ENCODE measurements at places on chromosomes 12 and 14.

DNA sequence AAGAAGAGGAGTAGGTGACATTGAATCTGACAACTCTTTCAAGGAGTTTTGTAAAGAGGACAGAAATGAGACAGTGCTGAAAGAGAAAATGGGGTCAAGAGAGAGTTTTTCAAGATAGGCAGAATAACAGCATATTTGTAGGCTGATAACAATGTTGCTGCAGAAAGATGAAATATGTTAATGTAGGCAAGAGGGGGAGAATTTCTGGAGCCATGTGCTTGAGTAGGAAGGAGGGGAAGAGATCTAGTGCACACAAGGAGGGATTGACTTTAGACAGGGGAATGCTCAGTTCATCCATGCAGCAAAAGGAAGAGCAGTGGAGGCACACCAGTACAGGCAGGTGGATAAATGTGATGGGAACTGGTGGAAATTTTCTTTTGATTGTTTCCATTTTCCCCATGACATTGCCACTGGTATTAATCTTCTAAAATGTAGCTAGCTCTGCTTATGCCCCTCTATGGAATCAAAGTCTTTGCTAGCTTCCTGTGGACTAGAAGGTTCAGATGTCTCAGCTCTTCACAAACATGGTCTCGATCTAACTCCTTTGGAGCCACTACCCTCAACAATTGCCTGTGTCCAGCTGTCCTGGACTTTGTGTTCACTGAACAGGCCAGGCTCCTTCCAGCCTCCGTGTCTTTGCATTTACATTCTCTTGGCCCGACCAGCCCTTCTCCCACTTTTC, 9.1 kb downstream of the PROX2 start:
- DNase-seq: no peak

GRCh38 chr12:122874081-122874480, 21.8 kb downstream of the VPS37B start:
- no peak for DNase-seq

DNA sequence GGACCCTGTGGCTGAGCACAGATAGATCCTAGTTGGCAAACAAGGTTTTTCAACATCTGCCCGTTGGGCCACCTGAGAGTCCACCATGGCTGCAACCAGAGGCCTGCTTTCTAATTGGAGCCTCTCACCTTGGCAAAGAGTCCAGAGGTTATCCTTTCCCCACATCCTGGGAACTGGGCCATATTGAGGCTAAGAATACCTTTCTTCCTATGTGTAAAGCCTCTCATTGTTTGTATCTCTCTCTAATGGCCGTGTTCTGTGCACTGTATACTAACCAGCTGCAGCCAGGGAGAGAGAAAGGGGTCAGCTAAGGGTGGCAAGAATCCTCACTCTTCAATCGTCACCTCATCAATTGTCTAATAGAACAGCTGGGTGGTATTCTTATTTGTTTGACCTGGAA, 79.1 kb upstream of the ST8SIA1 start:
- DNase-seq: no peak

- DNase-seq: no peak
Measured at GRCh38 chr14:105860615-105861580, 334.5 kb downstream of the TMEM121 start.

DNA sequence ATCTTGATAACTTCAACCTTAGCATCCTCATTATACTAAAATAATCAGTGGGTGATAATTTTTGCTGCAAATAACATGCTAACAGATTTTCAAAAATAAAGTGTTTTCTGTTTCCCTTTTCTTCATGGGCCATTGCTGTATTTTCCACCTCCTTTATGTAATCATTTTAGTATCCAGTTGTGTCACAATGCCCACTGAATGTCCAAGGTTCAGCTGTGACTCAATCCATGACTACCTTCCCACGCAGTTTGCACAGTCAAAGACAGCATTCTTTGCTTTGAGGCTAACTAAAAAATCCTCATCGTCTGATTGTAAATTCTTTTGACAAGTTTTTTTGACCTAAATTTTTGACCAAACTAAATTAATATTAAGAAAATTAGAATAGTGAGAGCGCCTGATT, 474.1 kb downstream of the FLRT2 start:
- no peak for DNase-seq
